ENCODE measurements at places on chromosomes 2 and 18.

DNA sequence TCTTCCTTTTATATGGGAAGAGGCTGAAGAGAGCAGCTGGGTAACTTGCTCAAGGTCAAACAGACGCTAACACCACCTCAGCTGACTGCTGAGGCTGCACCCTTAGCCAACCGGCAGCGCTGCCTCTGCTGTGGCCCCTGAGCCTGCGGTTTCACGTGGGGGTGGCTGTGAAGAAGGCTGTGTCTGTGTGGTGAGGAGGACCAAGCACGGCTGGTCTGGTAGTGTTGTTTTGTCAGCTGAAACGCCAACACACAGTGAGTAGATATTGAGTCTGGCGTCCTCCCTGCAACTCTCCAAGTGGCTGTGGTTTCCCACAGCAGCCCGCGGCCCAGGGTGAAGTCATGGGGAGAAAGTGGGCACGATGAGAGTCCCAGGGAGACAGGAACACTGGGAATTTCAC, 69.6 kb downstream of the THNSL2 start:
- DNase-seq, result no peak

GRCh38 chr18:7025194-7025593, 92.4 kb downstream of the LAMA1 start:
- no peak for DNase-seq

- DNase-seq, result no peak
Measured at GRCh38 chr2:190981333-190981732, 32.6 kb downstream of the STAT1 start.

- DNase-seq, result no peak
Measured at GRCh38 chr2:72935611-72935957, 18.3 kb downstream of the EMX1 start.

- no peak for DNase-seq
Measured at GRCh38 chr2:192398236-192398635, 203.5 kb upstream of the TMEFF2 start.

GRCh38 chr18:76234676-76235060, 260.4 kb downstream of the ZNF516 start:
- DNase-seq, result peak; percentile 3
